Left ventricle myocardium inferior (tissue), 1 donor: ENCODE measurements at places on chromosomes 11 and 22.

DNA sequence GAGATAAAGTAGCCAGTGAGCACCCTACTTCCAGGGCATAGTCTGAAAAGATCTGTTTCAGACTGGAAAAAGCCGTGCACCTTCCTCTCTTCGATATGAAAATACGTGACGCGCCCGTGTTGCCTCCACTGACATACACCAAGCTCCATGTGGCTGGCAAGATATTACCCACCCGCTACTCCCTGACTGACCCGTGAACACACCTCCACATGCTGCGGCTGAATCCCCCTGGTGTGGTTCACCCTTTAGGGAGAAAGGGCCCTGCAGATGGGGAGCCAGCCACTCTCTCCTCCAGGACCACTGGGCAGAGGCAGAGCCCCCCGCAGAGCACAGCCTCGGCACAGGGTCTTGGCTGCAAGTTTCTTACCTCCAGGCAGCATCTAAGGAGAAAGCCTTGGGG is 245.0 kb downstream of the BRD1 start:
- no peak for DNase-seq

GRCh38 chr11:3015796-3016195 is 23.7 kb upstream of the NAP1L4 start:
- DNase-seq = no peak

- no peak for DNase-seq
Measured at GRCh38 chr22:23677701-23677995, 13.2 kb upstream of the RGL4 start.

DNA sequence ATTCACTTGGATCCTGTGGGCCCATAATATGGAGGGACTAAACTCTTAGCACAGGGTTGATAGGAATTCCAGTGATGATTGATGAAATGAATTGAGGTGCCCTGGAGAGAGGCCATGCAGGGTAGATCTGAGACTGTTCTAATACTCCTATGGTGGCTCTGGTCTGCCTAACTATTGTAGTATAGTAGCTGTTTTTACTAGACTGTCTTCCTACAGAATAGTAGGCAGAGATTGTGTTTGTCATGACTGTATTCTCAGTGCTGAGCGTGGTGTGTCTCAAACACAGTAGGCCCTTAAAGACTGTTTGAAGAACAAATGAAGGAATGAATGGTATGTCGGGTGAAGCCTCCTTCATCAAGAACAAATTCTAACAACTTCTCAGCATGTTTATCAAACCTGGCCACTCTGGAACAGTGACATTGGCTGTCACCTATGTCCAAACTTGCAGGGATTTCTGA is 107.0 kb upstream of the SESN3 start:
- DNase-seq = no peak

DNA sequence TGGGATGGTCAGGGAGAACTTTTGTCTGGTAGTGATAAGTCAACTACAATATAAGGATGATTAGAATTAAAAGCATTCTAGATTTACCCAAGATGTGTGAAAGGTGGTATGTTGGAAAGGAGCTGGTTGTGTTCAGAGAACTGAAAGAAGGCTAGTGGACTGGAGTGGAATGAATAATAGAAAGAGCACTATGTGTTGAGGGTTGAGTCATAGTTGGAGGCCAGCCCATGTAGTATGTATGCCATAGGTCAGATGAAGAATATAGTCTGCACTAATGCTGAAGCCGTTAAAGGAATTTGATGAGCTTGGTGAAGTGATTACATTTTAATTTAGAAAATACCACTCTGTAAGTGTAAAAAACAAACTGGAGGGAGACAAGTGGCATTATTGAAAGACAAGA is 514.1 kb downstream of the CNTN5 start:
- DNase-seq = no peak

GRCh38 chr11:43834286-43834685 is 46.3 kb upstream of the ALKBH3 start:
- no peak for DNase-seq

- peak; percentile 86 for DNase-seq
Measured at GRCh38 chr22:43142880-43143562, at the start of gene MCAT. MCAT (minus strand) TSS chr22:43143398; CDS start chr22:43143348, 50 bp downstream.

- DNase-seq = no peak
Measured at GRCh38 chr22:41245917-41246499, 5.3 kb upstream of the CHADL start.

- no peak for DNase-seq
Measured at GRCh38 chr11:106286881-106287504, 209.5 kb downstream of the AASDHPPT start.

DNA sequence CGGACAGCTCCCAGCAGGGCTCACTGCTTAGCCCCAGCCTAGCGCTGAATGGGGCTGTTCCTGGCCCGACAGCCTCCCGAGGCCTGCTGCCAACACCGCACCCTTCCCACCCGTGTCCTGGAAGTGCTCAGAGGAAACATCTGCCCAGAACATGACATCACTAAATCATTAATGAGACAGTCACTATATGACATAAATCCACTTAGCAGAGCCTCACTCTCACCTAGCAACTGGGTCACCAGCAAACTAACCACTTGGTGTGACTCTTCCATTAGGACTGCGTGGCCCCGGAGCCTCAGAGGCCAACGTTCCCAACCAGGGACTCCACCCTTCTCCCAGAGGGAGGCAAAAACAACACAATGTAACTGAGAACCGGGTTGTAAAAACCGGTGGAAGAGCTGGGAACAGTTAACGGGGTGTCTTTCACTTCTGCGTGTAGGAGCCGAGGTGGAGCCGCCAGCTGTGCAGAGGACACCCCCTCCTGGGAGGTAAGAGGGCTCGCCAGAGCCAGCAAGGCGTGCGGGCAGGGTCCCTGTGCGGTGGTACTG is 21.4 kb upstream of the PACSIN2 start:
- DNase-seq = peak; percentile 75

- DNase-seq = no peak
Measured at GRCh38 chr11:15227011-15227410, 112.3 kb downstream of the INSC start.

DNA sequence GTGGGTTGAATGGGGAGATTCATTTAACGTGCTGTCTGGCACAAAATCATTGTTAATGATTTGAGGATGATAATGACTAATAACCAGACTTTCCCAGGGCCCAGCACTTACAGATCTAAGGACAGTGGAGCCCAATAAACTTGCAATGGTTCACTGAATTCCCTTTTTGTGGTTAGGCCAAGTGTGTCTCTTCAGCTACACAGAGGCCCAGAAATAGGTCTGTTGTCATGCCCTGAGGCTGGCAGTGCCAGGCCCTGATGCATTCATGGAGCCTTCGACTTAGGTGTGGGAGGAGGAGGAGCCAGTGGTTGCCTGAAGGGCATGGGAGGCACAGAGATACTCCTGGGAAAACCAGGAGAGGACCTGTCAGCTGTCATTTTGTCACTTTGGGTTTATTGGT is 56.1 kb downstream of the KIAA1671 start:
- peak; percentile 39 for DNase-seq

DNA sequence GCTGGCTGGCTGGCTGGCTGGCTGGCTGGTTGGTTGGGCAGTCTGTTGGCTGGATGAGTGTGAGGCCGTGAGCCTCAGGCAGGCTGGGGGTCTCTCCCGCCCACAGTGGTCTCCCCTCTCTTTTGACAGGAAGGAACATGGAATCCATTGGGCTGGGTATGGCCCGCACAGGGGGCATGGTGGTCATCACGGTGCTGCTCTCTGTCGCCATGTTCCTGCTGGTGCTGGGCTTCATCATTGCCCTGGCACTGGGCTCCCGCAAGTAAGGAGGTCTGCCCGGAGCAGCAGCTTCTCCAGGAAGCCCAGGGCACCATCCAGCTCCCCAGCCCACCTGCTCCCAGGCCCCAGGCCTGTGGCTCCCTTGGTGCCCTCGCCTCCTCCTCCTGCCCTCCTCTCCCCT is 1.9 kb downstream of the UPK2 start:
- DNase-seq = no peak

DNA sequence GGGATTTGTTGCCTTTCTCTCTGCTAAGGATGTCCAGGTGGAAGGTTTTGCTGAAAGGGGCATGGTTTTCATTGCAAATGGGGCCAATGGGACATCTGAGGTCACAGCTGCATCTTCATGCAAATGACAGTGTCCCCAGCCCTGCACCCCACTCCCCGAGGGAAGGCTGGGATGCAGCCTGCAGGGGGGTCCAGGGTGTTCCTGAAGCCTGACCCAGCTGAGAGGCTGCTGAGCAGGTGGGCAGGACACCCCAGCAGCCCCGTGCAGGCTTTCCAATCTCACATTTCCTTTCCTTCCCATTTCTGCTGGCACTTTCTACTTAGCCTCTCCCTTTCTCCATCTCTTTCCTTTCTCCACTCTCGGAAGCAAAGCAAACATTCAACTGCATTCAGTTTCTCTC is 78.3 kb downstream of the SCN3B start:
- no peak for DNase-seq

DNA sequence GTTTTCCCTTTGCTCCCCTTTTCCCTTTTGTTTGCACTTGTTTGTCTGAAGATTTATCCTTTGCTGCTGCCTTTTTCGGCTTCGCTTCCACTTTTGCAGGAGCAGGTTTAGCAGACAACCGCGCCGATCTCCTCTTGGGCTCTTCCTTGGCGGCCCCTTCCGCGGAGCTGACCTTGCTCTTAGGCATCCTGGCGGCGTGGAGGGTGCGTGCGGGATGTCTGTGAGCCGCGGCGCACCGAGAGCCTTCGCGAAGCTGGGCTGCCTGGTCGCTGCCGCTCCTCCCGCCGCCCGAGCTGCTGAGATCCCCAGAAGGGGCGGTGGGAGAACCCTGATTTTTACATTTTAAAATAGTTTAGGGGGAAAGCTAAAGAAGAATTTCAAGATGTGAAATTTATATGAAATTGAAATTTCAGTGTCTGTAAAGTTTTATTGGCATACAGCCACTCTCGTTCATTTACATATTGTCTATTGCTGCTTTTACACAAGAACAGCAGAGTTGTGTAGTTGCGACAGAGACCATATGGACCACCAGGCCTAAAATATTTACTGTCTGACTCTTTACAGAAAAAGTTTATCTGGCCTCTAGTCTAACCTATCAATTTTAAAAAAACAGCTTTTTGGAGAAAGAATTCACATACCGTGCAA is 105.2 kb upstream of the RRM1 start:
- no peak for DNase-seq

GRCh38 chr11:121886005-121886734 is 229.8 kb downstream of the BLID start:
- peak; percentile 56 for DNase-seq

DNA sequence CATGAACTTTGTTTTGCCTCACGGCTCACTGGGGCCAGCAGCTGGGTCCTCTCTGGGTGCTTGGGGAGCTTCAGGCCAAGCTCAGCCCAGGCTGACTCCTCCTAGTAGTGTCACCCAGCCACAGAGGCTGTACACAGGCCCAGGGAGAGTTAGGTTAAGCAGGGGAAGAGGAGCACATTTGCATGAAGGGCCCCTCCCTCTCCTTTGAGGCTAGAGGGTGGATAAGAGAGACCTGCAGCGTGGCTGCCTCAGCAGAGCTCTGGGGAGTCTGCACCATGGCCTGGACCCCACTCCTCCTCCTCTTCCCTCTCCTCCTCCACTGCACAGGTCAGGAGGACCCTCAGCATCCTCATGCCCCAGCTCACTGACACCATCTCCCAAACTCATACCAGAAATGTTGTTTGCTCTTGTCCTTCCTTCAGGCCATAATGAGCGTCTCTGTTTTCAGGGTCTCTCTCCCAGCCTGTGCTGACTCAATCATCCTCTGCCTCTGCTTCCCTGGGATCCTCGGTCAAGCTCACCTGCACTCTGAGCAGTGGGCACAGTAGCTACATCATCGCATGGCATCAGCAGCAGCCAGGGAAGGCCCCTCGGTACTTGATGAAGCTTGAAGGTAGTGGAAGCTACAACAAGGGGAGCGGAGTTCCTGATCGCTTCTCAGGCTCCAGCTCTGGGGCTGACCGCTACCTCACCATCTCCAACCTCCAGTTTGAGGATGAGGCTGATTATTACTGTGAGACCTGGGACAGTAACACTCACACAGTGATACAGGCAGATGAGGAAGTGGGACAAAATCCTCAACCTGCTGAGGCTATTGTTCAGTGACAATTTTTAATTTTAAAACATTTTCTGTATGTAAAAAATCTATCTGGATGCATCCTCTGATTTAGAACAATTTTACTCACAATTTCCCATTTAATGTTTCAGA is 82.4 kb upstream of the VPREB1 start:
- no peak for DNase-seq

- no peak for DNase-seq
Measured at GRCh38 chr11:8095806-8096522, 15.0 kb downstream of the TUB start.
